ENCODE measurements at places on chromosomes 12 and 14. TPM values are rescaled to one million over a fixed set of nuclear protein-coding genes. Genes with fewer than 3 reads are reported as not detected.
A peak's percentile ranks its signal among the peaks of the same experiment; 100 is the strongest.

DNA sequence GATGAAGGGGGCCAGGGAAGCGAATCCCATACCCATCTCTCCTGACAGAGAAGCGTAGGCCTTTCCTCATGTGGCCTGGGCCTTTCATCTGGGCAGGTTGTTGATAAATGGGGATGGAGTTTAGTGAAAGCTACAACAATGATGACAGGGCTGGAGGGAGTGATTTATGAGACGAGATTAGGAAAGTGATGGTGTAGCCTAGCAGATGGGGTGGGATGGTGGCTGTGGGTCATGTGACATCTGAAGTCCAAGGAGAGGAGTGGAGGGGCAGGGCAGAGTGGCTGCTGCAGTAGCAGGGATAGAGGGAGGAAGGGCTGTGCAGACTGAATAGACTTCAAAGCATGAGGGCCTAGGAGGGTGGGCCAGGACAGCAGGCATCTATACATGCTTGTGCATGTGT, 85.5 kb downstream of the ADCK1 start:
- DNase-seq: no peak

DNA sequence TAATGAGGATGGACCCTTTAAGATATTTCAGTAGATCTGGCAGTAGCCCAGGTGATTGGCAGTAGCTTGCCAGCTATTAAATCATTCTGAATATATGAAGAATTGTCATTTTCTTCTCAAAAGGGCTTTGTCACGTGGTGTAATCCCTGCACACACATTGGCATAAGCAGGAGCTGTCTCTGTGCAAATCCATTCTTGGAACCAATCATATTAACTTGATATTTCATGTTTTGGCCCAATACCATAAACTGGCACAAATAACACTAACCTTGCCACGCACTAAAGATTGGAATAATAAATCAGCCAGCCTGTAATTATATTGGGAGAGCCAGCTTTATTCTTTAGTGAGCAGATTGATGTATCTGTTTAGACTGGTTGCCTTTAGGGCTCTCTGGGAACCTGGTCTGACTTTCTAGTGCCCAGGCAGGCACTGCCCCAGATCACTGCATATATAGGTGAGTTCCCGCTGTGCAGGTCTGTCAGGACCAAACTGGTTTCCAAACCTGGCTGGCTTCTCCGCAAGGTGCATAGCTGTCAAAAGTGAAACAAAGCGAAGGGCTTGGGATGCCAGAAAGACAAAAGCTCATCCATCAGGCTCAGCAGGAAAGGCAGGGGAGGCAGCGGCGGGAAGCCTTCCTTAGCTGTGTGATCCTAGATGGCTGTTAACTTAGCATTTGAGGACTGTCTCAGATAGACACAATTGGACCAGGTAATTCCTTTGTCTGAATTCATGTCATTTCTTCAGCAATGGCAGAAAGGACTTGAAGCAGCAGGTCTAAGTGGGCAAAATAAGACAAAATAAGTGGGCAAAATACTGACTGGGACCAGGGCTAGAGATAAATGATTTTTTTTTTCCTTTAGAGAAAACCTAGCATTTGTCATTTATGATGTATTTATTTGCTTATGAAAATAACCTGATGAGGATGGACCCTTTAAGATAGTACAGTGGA, 128.8 kb upstream of the DYRK2 start:
- no peak for DNase-seq

DNA sequence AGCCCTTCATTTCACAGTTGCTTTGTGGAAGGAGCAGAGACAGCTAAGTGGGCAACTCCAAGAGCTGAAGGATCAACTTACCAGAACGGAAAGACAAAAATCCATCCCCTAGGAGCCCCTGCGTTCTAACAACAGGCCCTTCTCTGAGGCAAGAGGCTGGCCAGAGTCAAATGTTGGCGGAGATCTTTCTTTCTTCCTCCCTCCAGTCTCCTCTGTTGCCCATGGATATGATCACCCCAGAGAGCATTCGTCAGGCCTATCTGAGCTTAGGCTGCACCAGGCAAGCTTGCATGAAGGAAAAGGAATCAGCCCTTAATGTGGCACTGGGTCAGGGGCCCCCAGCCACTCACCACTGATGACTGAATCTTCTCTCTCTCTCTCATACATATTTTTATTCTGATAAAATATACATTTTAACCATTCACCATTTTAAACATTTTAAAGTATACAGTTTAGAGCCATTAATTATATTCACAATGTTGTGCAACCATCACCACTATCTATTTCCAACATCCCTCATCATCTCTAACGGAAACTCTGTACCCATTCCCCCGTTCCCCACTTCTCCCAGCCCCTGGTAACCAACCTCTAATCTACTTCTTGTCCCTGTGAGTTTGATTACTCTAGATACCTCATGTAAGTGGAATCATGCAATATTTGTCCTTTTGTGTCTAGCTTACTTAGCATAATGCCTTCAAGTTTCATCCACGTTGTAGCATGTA, 52.9 kb upstream of the CCND2 start:
- no peak for DNase-seq

DNA sequence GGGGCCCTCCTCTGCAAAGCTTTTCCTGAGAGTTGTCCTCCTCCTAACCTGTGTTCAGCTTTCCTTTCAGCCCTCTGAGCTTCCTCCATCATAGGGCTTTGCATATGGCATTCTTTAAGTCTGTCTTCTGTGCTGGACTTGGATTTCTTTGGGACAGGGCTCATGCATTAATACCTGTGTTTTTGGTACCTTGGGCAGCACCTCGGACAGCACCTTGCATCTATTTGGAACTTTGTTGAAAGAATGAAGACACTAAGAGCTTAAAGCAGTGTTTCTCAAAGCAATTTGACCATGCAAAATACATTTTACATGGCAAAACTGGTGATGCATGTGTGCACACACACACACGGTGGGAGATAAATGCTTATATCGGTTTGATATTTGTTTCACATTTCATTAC, 115.0 kb upstream of the SRRM4 start:
- no peak for DNase-seq

DNA sequence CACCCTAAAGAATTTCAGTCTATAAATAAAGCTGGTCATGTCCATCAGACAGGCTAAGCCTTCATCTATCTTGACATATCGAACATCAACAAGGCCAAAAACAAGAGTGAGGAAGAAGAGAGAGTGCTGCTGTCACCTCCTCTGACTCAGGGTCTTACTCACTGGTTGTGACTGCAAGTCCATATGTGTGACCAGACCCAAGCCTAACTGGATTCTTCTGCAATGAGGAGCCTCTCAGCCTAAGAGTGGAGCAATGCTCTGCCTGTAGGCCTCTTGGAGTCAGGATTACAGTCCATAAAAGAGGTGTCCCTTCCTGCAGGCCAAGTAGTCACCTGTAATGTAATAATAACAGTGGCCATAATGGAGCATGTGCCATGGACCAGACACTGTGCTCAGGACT, 121.2 kb upstream of the SLC35F4 start:
- DNase-seq: no peak

DNA sequence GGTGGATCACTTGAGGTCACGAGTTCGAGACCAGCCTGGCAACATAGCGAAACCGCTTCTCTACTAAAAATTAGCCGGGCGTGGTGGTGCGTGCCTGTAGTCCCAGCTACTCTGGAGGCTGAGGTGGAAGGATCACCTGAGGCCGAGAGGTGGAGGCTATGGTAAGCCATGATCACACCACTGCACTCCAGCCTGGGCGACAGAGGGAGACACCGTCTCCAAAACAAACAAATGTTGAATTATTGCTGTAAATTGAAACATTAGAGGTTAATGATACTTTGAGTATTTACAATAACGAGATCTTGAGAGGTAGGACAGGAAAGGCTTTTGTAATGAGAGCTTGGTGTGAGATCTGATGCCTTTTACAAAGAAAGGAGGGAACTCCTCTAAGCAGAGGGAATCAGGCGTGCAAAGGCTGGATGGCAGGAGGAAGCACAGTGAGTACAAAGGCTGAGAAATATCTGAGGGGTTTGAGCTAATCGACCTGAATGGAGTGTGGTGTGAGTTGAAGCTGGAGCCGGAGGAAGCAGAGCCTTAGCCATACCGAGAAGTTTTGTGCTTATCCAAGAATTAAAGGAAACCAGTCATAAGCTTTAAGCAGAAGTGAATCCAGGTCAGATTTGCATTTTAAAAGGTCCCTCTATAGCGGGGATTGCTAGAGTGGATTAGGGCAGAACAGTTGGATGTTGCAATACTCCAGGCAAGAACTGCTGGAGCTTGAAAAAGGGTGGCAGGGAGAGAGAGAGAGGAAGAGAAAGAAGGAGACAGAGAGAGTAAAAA, 1.1 kb downstream of the RHNO1 start:
- DNase-seq: peak; percentile 40

DNA sequence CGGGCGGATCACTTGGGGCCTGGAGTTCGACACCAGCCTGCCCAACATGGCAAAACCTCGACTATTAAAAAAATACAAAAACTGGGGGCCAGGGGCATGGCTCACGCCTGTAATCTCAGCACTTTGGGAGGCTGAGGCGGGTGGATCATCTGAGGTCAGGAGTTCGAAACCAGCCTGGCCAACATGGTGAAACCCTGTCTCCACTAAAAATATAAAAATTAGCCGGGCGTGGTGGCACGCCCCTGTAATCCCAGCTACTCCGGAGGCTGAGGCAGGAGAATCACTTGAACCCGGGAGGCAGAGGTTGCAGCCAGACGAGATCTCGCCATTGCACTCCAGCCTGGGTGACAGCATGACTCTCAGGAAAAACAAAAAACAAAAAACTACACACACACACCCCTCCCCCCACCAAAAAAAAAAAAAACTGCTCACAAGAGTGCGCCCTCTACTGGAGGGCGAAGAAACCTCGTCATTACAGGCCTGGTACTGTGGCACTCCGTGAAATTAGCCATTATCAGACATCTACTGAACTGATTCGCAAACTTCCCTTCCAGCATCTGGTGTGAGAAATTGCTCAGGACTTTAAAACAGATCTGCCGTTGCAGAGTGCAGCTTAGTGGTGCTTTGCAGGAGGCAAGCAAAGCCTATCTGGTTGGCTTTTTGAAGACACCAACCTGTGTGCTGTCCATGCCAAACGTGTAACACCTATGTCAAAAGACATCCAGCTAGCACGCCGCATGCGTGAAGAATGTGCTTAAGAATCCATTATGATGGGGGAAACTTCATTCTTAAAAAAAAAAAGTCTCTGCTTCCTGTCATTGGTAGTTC, 7.7 kb downstream of the PPP1R3E start:
- DNase-seq: no peak

DNA sequence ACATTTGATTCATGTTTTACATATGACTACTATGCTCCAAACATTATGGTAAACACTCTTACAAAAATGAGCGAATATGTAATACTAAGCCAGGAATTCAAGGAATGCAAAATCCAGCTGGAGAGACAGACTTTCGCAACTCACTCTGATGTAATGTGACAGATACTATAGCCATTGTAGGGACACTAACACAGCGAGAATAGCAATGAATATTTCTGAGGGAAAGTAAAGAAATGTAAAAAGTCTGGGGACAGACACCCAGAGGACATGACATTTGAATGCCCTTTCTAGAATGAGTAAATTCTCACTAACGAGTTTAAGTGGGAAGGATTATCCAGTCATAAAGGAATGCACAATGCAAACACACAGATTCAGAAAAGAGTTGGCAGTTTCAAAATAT, 121.9 kb downstream of the PIK3C2G start:
- DNase-seq: no peak

DNA sequence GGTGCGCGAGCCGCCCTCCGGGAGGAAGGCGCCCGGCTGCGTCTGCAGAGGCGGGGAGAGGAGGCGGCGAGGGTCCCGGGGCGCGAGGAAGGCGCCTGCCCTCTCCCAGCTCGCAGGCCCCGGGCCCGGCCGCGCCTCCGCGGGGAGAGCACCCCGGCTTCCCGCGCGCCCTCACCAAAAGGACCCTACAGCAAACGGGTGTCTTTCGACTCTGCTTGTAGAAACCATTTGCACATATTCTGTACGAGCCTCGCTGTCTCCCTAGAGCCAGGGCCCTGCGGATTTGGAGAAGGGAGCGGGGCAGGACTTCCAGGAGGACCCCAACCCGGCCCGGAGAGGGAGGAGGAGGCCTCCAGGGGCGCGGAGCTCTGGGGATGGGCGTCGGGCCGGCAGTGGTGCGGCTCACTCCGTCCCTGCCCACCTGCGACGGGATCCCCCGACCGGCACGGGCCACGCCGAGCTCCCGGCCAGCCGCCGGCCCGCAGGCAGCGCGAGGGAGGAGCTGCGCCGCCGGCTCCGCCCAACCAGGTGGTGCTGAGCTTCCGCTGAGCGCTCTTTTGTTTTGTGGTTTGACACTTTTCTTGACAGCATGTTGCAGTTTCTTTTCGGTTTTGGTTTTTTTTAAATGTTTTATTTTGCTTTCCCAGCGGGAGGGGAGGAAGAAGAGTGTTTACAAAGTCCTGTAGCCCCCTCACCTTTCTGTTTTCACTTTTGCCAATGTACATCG, 103.3 kb upstream of the FKBP4 start:
- DNase-seq: no peak

- DNase-seq: no peak
Measured at GRCh38 chr12:29547151-29547632, 49.7 kb upstream of the OVCH1 start.

- DNase-seq: no peak
Measured at GRCh38 chr14:97602438-97603117, 805.4 kb downstream of the VRK1 start.

GRCh38 chr12:111635524-111635923, 36.4 kb upstream of the ATXN2 start:
- DNase-seq: no peak

GRCh38 chr14:97517566-97518234, 720.5 kb downstream of the VRK1 start:
- no peak for DNase-seq

- DNase-seq: no peak
Measured at GRCh38 chr12:52070185-52070925, 577 bp downstream of the ATG101 start.

DNA sequence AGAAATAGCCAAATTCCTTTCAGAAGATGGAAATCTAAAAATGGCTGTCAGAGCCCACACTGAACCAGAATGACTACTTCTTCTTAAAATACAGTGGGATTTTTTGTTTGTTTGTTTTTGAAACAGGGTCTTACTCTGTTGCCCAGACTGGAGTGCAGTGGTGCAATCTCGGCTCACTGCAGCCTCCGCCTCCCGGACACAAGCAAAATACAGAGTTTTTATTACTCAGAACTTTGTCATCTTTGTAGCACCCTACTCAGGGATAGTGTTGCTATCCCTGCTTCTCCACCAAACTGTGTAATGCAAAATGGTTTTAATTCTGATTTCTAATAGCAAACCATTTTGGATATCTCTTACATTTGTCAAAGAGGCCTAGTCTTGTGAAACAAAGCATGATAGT, 16.4 kb downstream of the ZNF410 start:
- DNase-seq: no peak

Gene MYF6
- not detected for total RNA-seq
